H9 (cell line): ENCODE measurements at places on chromosomes 1 and 21. TPM values are rescaled to one million over a fixed set of nuclear protein-coding genes. Genes with fewer than 3 reads are reported as not detected.

- DNase-seq = no peak
Measured at GRCh38 chr1:90838720-90839119, 121.6 kb upstream of the BARHL2 start.

DNA sequence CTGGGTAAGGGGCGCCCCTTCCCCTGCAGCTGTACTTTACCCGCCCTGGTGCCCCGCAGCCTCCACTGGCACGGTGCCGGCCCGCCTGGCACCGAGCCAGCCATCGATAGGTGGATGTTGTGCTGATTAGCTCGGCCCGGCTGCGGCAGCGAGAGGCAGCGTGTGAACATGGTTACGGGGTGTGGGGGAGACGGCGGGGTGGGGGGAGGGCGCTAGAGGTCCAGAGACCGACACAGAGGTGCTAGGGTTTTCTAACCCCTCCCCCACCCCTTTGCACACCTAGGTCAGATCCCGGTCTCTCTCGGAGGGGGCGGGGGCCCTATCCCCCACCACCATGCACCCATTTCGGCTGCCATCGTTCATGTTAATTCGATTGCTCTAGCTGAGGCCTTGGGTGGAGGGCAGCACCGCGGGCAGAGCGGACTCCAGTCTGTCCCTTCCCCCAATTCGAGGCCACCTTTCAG is 6.7 kb downstream of the EFNA4 start:
- DNase-seq = no peak

DNA sequence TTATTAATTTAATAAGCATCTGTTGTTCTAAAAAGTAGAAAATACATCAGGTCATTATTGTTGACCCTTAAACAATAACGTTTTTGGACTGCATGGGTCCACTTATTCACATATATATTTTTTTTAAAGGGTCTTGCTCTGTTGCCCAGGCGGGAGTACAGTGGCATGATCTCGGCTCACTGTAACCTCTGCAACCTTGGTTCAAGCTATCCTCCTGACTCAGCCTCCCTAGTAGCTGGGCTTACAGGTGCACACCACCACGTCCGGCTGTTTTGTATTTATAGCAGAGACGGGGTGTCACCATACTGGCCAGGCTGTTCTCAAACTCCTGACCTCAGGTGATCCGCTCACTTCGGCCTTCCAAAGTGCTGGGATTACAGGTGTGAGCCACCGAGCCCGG is 53.0 kb downstream of the DAP3 start:
- no peak for DNase-seq

SSX2IP gene
- total RNA-seq = 19.0 and 19.6 TPM in 2 replicates

PLA2G5 gene
- not detected in 2 replicates for total RNA-seq
